ENCODE measurements at places on chromosomes 2 and 18. TPM values are rescaled to one million over a fixed set of nuclear protein-coding genes. Genes with fewer than 3 reads are reported as not detected.

GRCh38 chr2:28507796-28508764 lies 12.2 kb downstream of the PLB1 start:
- DNase-seq = peak; percentile 34

DNA sequence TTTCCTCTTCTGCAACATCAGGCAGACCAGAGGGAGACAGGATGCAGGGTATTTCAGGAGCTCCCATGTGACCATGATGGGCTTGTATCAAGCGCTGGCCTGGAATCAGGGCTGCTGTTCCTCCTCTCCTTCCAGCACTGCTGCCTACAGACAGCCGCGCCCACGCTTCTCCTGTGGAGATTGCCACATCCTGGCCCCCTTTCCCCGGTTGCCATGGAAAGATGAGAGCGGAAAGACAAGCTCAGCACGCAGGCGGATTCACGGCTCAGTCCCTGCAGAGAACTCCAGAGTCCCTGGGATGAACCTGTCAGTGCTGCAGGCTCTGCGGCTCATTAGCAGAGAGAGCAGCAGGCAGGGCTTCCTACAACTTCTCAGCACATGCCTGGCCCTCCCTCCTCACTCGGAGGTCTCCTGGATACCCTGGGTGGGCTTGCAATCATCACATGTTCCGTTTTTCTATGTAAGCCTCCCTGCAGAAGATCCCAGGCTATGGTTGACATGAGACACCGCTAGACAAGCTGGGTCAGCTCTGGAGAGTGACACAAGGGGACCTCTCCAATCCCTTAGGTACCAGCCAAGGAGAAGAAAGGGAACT lies 497.8 kb upstream of the MYT1L start:
- DNase-seq = no peak

GAD1 gene
- not detected for total RNA-seq

ACVR1C gene
- 19.4 TPM for total RNA-seq

DNA sequence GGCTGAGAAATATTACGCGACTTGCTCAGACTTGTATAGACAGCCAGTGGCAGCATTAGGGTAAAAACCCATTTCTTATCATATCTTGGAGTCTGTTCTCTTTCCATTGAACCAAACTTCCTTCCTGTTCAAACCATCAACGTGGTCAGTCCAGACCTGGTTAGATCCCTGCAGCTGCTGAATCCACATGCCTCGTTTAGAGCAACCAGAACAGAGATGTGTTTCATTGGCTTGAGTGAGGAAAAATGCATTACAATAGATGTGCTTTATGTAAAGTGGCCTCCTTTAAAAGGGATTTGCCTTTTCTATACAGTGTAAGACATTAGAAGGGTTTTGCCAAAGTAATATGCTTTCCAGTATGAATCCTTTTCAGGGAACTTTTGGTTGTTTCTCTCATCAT lies 232.4 kb downstream of the MEIS1 start:
- no peak for DNase-seq

ZNF396 gene
- total RNA-seq = 2.7 TPM

GRCh38 chr2:181614874-181615638 lies 41.8 kb downstream of the CERKL start:
- no peak for DNase-seq

- DNase-seq = no peak
Observed at GRCh38 chr2:100655936-100656534, 93.2 kb downstream of the PDCL3 start.

GRCh38 chr2:221133941-221134340 lies 438.2 kb downstream of the EPHA4 start:
- DNase-seq = no peak

DNA sequence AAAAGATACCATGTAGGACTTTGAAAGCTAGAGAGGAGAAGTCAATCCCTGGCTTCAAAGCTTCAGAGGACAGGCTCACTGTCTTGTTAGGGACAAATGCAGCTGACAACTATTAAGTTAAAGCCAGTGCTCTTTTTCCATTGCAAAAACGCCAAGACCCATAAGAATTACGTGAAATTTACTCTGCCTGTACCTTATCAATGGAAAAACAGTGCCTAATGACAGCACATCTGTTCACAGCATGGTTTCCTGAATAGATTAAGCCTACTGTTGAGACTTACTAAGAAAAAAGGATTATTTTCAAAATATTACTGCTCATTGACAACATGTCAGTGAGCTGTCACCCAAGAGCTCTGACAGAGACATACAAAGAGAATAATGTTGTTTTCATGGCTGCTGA lies 52.9 kb downstream of the ANKRD12 start:
- no peak for DNase-seq

AGXT gene
- 4.1 TPM for total RNA-seq

ESPNL gene
- total RNA-seq = 0.23 TPM

GRCh38 chr2:205969584-205969983 lies 116.4 kb downstream of the INO80D start:
- DNase-seq = no peak

DNA sequence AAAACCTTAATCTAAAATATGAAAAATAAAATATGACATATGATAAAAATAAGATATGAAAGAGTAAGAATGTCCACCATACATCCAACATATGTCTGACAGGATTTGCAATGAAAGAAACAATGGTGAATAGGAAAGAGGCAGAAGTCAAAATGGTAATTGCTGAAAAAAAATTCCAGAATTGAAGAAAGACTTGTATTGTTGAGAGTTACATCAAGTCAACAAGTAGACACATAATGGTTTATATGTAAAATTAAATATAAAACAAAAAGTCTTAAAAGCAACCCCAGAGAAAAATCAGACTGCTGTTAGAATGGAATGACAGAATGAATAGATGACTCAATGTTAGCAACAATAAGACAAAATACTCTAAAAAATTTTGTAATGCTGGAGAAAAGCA lies 255.1 kb downstream of the DOK6 start:
- no peak for DNase-seq

Measured in mucosa of descending colon (tissue), 3 donors.